ENCODE measurements at places on chromosomes 1 and 21.

GRCh38 chr21:37568415-37568814, 201.8 kb downstream of the DYRK1A start:
- no peak for DNase-seq

DNA sequence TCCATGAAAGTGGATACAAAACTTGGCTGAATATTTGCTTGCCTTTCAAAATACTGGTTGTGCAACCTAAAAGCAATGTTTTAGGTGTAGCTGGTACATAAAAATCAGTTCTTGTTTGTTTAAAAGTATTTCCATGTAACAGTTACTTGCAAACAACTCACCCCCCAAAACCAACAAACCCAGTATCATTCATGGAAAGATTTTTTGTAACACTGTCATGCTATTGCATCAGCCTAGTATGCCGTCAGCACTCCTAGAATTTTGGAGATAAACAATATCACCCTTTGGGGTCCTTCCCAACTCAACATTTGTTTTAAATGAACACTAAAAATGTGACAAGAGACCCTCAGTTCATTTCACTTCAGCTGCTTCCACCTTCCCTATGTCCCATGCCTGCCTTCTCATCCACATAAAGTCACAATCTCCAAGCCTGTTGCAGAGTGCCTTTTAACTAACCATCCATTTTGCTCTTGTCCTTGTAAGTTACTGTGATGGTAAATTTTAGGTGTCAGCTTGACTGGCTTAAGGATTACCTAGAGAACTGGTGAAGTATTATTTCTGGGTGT, 425.3 kb downstream of the DUSP10 start:
- DNase-seq = no peak

DNA sequence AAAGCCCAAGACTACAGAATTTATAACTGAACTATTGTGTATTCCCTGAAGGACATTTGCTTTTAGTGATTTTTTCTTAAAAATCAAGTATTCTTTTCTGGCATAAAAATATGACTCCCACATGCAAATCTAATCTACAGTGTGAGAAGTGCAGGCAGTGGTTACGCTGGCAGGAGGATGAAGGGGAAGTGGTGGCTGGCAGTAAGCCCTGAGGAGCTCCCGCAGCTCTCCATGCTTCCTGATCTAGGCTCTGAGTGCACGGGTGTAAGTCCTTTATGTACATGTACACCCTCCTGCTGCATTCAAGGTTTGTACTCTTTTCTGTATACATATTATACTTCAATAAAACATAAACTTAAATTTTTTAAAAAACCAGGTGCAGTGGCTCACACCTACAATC, 67.5 kb upstream of the PRDX6 start:
- DNase-seq = no peak

- DNase-seq = no peak
These were observed 206.8 kb downstream of the ZNF326 start for GRCh38 chr1:90201467-90202358.
